NT2/D1 (cell line): ENCODE measurements at places on chromosomes 7 and 10.

DNA sequence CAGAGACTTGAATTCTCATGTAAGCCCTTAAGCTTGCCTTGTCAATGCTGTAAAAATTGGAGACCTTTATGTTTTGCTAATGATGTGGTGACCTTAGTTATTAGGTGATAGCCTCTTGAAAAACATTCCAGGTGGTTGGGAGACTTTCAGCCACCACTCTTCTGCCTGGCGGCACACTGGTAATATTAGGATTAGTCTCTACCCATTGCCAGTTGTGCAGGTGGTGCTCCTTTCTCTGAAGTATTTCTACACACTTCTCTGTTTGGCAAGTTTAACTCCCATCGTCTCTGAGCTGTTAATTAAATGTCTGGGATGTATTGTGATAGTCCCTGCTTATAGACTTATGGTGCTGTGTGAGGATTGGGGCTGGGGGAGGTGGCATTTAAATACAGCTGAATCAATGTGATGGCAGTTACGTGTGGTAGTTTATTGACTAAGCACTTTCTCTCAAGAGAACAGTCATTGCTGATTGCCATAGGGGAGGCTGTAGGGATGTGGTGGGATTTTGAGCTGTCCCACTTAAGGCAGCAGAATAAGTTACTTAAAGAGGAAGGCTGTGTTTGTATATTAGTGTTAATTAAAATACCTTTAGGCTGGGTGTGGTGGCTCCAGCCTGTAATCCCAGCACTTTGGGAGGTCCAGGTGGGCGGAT, 61.7 kb downstream of the DAGLB start:
- DNase-seq = no peak

DNA sequence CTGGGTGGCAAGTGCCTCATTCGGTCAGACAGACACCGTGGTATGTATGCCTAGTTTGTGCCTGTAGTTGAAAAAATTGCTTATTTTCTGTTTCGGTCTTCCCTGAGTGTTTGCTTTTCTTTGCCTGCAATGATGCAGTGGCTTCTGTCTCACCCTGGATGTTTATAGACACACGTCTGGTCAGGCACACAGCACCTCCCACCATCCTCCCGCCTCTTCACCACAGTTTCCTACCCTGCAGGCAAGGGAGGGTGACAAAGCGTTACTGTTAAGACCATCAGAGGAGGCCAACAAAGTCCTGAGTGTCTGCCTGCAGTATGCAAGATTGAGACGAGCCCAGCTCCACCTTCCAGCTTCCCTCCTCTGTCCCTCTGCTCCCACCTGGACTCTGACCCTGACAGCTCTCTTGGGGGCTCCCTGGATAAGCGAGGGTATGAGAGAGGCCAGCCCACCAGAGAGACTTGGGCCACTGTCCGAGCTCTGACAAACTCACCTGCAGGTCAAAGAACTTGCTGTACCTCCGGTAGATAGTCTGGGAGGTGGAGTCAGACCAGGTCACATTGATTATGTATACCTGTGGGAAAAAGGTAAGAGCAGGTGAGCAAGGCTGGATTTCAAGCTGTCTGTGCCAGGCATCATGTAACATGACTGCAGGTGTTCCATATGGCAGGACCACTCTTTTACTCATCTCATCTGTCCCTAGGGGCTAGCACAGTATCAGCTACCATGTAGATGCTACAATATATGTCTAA, 54.4 kb downstream of the SH3PXD2A start:
- DNase-seq = no peak

DNA sequence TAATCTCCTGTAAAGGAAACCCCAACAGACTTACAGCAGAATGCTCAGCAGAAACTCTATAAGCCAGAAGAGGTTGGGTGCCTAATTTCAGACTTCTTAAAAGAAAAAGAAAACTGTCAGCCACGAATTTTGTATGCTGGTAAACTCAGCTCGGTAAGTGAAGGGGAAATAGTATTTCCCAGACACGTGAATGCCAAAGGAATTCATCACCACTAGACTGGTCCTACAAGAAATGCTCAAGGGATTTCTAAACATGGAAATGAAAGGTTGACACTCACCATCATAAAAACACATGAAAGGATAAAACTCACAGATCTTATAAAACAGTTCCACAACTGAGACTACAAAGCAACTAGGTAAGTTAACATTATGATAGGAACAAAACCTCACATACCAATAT, 68.6 kb downstream of the GLCCI1 start:
- no peak for DNase-seq

DNA sequence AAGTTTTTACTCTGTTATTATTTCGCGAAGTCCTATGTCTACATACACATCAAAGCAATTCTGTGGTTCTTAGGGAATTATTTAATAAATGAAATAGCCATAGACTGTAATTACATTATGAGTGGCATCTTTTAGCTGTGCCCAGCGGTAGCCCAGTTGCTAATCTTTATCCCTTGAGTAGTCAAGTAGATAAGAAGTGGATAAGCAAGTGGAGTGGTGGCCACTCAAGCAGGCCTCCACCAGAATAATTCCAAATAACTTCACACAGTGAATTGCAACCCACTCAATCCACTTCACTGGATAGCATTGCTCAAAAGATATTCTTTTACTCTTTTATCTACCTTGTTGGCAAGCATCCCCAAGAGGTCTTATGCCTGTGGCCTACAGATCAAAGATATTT, 349.7 kb downstream of the AUTS2 start:
- DNase-seq = no peak

DNA sequence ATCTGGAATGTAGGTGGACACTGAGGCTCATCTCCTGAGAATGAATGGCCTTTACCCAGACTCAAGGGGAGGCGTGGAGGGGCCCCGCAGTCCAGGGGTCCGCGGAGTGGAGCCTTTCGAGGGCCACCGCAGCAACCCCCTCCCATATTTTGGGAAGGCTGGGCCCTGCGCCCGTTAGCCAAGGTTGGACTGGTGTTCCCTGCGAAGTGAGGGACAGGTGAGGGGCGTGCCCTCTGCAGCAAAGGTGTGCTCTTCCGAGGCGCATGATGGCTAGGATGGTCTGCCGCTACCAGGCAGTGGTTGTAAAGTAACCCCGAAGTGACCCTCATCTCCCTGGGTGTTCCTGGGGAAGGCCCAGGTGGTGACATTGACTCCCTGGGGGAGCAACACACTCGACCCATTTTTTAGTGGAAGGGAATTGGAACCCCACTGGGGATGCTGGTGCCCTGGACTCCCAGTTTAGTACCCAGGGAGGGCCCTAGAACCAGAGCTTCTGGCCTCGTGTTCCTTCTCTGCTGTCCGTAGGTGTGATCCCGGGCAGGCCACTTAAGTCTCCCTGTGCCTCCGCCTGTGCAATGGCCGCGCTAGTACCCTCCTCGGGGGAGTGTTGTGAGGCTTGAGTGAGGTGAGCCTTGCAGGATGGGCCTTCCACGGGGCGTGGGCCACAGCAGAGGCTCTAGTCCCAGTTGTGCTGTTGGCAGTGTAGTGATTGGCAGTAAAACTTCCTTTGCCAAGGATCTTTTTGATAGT, 779 bp downstream of the FAM241B start:
- DNase-seq = no peak

DNA sequence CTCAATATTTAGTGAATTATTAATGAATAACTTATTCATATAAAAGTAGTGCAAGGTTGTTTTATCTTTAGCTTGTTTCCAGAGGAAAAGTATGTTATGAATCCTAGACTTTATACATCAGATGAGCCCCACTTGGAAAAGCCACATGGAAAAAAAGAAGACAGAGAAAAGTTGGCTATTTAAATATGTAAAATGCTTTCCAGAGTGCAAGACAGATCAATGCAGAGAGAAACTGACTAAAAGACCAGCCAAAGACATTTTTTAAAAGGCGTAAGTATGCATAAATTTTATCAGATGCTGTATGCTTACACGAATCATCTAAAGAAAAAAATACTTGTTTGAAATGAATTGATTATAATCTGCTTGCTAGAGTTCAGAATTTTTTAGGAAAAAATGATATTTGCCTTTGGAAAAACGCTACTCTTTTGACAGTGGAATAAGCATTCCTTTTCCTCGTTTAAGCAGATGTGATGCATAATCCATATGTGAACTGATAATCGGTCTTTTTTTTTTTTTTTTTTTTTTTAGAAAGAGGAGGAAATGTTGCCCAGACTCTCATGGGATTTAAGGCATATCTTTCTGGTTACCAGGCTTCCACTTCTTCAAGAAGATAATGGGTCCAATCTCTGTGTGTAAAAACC, 70.7 kb downstream of the RELN start:
- DNase-seq = no peak

- no peak for DNase-seq
These were observed 7.1 kb upstream of the ZMIZ1 start for GRCh38 chr10:79061441-79062315.

GRCh38 chr10:76559892-76560220, 1077.8 kb downstream of the KCNMA1 start:
- no peak for DNase-seq

DNA sequence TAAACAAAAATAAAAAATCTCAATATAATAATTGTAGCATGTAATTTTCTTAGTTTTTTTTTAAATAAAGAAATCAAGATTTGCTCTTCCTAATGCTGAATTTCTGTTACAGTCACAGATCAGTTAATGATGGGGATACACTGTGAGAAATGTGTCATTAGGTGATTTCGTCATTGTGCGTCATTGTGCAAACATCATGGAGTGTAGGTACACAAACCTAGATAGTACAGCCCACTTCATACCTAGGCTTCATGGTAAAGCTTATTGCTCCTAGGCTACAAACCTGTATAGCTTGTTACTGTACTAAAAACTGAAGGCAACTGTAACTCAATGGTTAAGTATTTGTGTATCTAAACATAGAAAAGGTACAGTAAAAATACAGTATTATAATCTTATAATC, 74.4 kb upstream of the LSM8 start:
- DNase-seq = no peak

- DNase-seq = no peak
These were observed 45.8 kb upstream of the WIPI2 start for GRCh38 chr7:5143935-5144903.

GRCh38 chr10:113978802-113979201, 64.9 kb upstream of the ADRB1 start:
- DNase-seq = no peak

DNA sequence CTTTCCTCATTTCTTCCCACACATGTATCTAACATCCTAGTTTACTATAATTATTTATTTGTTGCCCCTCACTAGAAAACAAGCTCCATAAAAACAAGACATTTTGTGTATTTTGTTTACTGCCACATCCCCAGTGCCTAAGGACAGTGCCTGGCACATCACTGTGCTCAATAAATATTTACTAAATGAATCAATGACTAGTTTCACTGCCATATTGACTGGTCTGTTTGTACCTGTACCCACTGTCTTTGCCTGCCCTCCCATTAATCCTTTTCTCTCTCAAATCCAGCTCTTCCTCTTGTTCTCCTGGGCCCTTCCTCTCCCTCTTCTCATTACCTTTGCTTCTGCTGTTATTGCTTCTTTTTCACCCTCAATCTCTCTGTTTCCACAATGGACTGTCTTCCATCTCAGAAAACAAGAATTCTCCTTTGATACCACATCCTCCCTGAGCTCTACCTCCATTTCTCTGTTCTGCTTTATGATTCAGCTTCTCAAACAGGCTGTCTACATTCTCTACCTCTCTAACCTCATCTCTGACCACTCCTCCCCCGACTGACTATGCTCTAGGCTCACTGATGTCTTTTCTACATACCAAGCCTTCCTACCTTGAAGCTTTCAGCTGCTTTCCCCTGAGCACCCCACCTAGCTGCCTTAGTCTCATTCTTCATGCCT, 8.3 kb upstream of the FAM133B start:
- DNase-seq = no peak

DNA sequence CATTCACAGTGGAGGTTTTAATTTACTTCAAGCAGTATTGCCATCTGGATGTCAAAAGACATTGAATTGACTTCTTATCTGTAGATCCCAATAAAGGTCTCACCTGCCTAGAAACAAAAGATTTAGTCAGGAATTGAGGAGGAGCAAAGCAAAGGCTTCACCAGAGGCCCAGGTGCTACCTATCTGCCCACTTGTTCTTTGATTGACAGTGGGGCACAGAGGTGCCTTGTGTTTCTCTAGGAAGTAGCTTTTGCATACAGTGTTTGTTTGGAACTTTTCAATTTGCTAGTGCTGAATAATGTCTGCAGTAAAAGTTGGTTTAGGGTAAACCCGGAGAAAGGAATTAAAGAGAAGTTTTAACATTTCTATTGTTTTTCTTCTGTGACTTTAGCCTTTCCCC, 40.4 kb downstream of the AUTS2 start:
- no peak for DNase-seq

DNA sequence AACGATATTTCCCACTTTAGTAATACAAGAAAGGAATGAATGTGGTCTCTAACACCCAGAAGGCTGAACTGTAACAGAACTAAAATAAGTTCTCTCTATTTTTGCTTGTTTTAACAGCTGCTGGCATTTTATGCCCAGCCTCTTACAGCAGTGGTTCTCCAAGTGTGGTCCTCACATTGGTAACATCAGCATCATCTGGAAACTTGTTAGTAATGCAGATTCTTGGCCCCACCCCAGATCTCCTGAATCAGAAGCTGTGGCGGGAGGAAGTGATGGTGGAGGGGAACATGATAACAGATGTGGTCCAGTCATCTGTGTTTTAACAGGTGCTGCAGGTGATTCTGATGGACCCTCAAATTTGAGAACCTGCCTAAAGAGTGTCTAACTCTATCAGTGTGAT, 170.1 kb downstream of the TMEM26 start:
- DNase-seq = no peak

GRCh38 chr7:2492038-2492437, 15.8 kb upstream of the GRIFIN start:
- no peak for DNase-seq

GRCh38 chr10:46220187-46220586, 66.6 kb upstream of the ANTXRL start:
- no peak for DNase-seq

DNA sequence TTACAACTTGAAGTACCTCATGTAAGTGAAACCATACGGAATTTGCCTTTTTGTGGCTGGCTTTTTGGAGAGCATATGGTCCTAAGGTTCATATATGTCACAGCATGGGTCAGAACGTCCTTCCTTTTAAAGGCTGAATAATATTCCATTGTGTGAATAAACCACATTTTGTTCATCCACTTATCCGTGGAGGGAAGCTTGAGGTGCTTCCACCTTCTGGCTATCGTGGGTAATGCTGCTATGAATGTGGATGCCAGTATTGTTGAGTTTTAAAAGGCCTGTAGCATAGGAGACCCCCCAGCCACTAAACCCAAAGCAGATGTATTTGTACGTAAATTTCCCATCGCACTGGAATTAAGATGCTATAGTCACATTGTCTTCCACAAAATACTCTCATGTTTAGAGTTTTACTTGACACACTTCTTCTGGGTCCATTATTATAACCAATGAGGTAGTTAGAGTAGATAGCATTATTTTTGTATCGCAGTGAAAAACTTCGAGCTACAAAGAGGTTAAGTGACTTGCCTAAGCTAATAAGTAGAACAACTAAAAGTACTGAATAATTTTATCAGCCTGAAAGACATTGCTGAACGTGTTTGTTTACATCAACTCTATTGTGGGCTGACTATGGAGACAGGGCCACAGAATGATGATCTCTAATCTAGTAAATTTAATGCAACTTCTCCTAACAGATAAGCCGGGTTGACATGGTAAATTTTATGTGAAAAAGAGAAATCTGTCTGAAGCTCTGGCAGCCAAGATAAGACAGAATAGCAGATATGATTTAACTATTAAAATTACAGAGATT, 183.0 kb upstream of the CTBP2 start:
- DNase-seq = peak; percentile 15
